LoVo (cell line): ENCODE measurements at places on chromosomes 3 and 15.

DNA sequence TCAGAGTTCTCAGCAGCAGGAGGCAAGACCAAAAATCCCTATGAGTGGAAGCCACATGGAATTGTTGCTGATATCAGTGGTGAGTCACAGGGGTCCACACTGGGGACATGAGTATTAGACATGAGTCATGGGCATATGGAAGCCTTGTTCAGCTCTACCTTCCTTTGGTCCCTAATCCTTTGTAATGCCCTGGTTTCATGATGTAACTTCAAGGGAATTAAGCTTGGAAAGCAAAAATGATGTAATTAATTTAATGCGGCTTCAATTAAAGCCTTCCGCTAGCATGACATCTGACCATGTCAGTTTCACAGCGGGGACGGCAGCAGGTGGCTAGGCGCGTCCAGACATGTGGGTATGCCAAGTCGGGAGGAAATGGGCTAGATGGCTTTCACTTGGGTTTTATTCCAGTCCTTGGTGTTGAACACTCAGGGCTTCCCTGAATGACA, 176.1 kb upstream of the RGMA start:
- peak; percentile 16 for DNase-seq

- no peak for DNase-seq
Observed at GRCh38 chr15:68386587-68387288, 45.2 kb downstream of the ITGA11 start.

- no peak for DNase-seq
Observed at GRCh38 chr3:64266065-64266931, 41.0 kb upstream of the PRICKLE2 start.

- no peak for DNase-seq
Observed at GRCh38 chr15:52976516-52977075, 186.5 kb upstream of the ONECUT1 start.

DNA sequence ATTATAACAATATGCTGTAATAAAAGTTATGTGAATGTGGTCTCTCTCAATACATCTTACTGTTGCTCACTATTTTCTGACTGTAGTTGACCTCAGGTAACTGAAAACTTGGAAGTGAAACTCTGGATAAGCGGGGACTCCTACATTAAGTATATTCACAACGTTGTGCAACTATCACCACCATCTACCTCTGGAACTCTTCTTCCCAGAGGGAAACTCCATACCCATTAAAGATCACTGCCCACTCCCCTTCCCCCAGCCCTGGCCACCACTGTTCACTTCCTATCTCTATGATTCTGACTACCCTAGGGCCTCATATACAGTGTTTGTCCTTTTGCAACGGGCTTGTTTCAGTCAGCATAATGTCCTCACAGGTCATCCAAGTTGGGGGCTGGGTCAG, 20.7 kb downstream of the SLCO3A1 start:
- no peak for DNase-seq

- no peak for DNase-seq
Observed at GRCh38 chr3:85258326-85258725, 299.5 kb downstream of the CADM2 start.

GRCh38 chr3:152717252-152717651, 117.7 kb upstream of the P2RY1 start:
- no peak for DNase-seq

DNA sequence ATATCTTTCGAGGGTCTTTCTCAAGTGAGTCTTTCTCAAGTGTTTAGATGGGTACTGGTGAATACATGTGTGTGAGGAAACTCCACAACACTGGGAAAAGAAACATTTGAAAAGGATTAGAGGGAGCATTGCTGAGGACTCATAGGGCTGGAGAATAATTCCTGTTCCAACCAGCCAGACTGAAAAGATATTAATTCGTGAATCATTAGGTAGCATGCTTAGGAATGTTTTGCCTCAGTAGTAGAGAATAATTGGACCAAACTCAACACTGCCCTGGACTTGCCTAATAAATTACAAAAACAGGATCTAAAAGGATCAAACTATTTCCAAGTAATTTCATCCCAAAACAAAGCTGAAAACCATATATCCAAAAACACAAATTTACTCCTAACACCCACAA, 17.3 kb downstream of the PP2D1 start:
- DNase-seq: no peak

DNA sequence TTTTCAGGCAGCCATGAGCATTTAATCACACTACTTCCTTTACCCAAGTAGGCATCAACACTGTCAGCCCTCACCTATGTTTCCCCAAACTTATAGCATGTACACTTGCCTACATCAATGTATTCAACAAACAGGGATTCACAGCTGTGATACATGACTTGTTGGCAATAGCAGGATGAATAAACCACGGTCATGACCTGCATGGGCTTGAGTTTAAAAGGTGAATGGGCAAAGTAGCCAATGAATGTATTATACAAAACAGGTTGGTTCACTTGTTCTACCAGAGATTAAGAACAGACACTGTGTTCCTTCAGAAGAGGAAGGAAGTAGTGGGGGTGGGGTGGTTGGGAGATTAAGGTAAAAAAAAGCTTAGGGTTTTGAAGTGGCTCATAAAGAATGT, 861.9 kb upstream of the SEMA6D start:
- no peak for DNase-seq

DNA sequence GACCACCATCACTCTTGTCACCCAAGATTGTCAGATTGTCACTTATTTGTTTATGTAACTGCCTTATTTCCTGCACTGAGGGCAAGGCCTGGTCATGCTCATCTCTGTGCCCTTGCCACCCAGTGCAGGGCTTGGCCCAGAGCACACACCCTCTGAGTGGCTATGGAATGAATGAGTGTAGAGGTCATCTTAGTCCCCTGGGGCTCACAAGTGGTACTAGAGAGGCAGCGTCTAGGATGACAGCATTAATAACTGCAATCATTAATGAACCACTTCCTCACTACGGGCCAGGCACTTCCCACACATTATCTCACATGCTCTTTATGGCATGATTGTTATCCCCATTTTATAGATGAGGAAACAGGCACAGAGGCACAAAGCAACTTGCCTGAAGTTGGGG, 117.0 kb downstream of the SMAD6 start:
- peak; percentile 38 for DNase-seq

- no peak for DNase-seq
Observed at GRCh38 chr3:94587291-94587690, 524.4 kb downstream of the NSUN3 start.

DNA sequence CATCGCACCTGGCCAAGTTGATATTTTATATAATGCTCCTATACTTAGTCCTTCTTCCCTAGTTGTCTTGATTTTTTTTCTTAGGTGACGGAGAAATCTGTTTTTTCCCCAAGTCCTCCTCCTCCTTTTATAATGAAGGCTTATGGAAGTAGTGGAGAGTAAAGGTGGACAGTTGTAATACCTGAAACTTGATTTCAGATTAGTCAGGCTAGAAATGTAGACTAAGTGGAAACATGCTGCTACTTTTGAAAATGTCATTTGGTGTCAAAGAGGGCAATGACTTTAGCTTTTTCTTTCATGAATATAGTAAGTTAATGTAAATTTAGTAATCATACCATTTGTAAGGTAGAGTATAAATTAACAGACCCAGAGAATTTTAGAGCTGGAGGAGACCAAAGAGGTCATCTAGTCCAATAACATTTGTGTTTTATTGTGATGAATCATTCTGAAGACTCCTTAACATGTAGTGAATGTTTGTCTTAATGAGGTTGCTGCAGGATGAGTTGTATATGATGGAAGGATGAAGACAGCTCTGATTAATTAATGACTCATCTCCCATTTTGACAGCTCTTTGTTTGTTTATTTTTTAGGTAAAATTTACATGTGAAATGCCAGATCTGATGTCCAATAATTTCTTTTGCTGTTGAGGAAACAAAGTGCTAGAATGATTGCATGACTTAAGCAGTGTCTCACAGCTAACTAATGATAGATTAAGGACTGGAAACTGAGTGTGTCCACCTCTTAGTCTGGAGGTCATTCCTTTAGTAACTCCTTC, 8.7 kb downstream of the CTDSPL2 start:
- DNase-seq: peak; percentile 27

GRCh38 chr3:46893146-46893748, 15.7 kb downstream of the PTH1R start:
- DNase-seq: no peak

- DNase-seq: no peak
Observed at GRCh38 chr15:73879426-73879825, 6.1 kb downstream of the TBC1D21 start.

DNA sequence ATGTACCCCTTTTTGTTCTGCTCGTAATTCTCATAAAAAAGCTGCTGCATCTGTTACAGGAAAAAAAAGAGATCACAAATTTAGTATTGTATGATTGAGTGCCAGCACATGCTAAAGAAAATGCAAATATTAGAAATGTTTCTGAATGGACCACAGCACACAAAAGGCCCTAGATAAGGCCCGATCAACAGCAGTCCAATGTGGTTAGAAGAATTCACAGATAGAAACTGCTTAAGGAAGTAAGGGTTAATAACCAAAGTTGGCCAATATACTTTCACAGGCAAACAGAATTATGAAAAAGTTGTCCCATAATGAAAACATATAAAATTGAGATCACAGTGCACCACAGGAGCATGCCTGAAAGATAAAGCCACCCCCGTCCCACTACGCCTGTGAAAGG, 72.9 kb downstream of the CHSY1 start:
- no peak for DNase-seq

GRCh38 chr15:66221126-66221525, 32.4 kb downstream of the MEGF11 start:
- no peak for DNase-seq

GRCh38 chr3:70726096-70726938, 413.9 kb upstream of the MDFIC2 start:
- no peak for DNase-seq

DNA sequence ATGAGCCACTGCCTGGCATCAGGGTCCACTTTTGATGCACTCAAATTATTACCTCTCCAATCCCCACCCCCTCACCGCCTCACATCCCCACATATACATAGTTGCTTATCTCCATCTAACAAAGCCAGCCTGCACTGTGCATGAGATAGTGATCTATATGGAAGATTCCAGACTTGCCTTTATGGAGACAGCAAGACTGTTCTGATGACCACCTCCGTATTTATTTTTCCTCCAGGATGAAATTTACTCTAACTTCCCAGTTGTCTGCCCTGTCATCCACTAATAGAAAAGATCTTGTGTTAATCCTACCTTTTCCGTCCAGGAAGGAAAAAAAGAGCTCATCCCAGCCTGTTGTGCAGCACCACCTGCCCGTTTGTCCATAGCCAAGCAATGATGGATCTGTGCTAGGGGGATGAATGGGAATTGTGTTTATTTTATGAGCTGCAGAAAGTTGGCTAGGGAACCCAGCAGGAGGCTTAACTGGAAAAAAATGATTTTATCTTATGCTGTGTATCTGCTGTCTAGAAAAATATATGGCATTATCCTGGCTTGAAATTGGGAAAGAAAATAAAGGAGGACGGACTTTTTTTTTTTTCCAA, 114.5 kb downstream of the CD47 start:
- no peak for DNase-seq

GRCh38 chr15:70646169-70646568, 117.2 kb downstream of the UACA start:
- DNase-seq: no peak

DNA sequence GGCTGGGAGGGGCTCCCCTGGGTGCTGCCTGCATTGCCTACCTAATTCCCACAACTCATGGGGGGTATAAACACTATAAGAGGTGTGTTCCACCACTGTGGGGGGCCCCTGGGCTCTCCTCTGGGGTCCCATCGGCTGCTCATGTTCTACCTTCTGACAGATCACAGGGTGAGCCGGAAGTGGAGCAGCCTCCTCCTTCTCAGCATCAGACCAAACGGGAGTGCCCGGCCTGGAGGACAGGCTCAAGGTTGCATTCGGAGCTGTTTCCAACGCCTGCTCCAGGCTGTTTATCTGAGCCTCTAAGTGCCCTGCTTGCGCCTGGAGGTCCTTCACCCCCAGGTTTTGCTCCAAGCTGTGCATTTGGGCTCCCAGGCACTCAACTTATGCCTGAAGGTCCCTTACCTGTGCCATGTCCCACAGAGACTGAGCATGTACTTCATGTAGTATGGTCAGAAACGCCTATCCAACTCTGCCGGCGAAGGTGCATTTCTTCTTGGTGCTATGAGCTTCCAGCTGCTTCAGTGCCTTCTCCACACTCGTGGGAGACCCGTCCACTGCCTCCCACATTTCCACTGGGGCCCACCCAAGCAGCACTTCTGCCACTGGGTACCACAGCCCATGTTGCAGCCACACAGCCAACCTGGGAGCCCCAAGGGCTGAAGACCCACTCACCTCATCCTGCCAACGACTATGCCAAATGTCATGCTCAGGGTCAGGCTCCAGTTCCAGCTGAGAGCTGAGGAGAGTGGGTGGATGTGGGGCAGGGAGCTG, 232.1 kb downstream of the IGSF11 start:
- no peak for DNase-seq

DNA sequence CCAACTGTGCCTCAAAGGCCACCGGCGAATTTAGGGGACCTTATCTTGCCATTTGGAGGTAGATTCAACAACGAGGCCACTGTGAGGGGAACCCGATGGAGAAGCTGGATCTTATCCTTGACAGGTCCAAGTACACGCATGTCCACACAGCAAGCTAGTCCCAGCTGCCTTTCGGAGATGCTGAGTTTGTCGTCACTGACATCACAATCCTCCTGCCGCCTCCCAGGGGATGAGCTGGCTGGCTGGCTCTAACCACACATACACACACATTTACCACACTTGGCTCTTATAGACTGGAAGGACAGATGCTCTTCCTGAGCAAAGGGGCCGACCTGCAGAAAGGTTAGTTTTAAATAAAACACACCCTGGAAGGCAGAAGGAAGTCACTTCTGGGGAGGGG, 176.3 kb downstream of the STT3B start:
- DNase-seq: no peak

- DNase-seq: no peak
Observed at GRCh38 chr3:127389913-127390312, 102.1 kb upstream of the PRR20G start.

- DNase-seq: no peak
Observed at GRCh38 chr3:170040418-170040817, 2.6 kb downstream of the GPR160 start.

- no peak for DNase-seq
Observed at GRCh38 chr3:56938530-56938929, 121.9 kb upstream of the SPATA12 start.
